ENCODE measurements at places on chromosomes 5 and 9. TPM values are rescaled to one million over a fixed set of nuclear protein-coding genes. Genes with fewer than 3 reads are reported as not detected.

GRCh38 chr5:35383041-35383440 lies 152.8 kb upstream of the PRLR start:
- DNase-seq, result no peak

GRCh38 chr5:57754616-57755015 lies 272.0 kb upstream of the ACTBL2 start:
- no peak for DNase-seq

DNA sequence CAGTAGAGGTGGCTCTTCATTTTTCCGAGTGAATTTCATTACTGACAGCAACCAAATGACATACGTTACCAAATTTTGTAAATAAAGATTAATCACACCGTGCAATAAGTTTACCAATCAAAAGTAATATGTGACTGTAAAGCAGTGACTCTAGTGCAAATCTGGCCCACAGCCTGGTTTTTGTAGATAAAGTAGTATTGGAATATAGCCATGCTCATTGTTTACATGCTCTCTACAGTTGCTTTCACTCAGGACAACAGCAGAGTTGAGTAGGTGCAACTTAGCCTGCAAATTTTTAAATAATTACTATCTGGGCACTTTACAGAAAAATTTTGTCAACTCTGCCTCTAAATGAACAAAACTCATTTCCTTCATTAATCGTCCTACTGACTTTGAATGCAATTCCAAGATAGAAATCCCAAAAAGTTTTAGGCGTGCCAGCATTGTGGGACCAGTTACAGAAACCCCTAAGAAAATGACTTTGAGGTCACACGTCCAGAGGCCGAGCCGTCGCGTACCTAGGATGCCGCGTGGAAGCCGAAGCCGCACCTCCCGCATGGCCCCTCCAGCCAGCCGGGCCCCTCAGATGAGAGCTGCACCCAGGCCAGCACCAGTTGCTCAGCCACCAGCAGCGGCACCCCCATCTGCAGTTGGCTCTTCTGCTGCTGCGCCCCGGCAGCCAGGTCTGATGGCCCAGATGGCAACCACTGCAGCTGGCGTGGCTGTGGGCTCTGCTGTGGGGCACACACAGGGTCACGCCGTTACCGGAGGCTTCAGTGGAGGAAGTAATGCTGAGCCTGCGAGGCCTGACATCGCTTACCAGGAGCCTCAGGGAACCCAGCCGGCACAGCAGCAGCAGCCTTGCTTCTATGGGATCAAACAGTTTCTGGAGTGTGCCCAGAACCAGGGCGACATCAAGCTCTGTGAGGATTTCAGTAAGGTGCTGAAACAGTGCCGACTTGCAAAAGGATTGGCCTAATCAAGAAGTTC lies 180.7 kb upstream of the TLE4 start:
- peak; percentile 21 for DNase-seq

- DNase-seq, result no peak
These were observed 136.1 kb downstream of the PAM start for GRCh38 chr5:102891175-102891574.

The DOCK2 gene
- 4.7 TPM for polyA plus RNA-seq

GRCh38 chr5:149363936-149364335 lies 6.1 kb downstream of the PCYOX1L start:
- no peak for DNase-seq

The PRRX2 gene
- 0.88 TPM for polyA plus RNA-seq

- no peak for DNase-seq
These were observed 45.8 kb downstream of the RAB3C start for GRCh38 chr5:58628626-58629025.

GRCh38 chr9:134725605-134725940 lies 84.0 kb downstream of the COL5A1 start:
- no peak for DNase-seq

- no peak for DNase-seq
These were observed 103.6 kb downstream of the CCDC192 start for GRCh38 chr5:127806776-127807175.

The FAM114A2 gene
- polyA plus RNA-seq, result 34.6 TPM

The EMB gene
- polyA plus RNA-seq, result 6.8 TPM

GRCh38 chr5:2105141-2105540 lies 222.4 kb upstream of the IRX4 start:
- DNase-seq, result no peak

- no peak for DNase-seq
These were observed 211.4 kb downstream of the KIAA0825 start for GRCh38 chr5:94407023-94407422.

GRCh38 chr5:67957374-67957773 lies 258.2 kb upstream of the PIK3R1 start:
- no peak for DNase-seq

The ASS1 gene
- polyA plus RNA-seq, result 12.2 TPM

- peak; percentile 90 for DNase-seq
These were observed at the start of gene RNF14 for GRCh38 chr5:141968914-141969608. RNF14 (plus strand) TSS chr5:141969105; CDS start chr5:141973589, 4,484 bp downstream.

DNA sequence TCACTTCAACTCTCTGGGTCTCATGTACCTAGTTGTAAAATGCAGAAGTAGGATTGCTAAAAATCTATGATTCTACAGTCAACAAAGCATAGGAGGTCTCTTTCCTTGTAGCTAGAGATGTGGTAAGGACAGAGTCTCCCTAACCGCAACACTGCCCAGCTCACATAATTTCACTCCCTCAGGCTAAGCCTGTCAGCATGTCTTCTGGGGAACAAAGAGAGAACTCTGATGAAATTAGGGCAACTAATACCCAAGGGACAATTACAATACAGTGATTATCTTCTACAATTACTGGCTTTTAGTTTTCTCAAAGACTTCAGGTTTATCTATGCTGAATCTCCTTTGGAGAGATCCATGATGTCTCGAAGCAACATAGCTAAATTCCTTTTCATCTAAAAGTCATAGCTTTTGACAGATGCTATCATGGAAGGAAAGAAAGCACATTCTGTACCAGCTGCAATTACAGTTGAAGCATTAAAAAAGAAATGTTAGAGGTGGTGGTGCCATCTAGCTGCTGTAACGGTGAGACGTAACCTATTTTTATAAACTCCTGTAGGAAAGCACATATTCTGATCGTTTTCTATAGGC lies 141.1 kb upstream of the TARS1 start:
- DNase-seq, result no peak

The LOX gene
- 34.2 TPM for polyA plus RNA-seq

GRCh38 chr9:113187929-113188595 lies 33.0 kb downstream of the FKBP15 start:
- no peak for DNase-seq

- DNase-seq, result no peak
These were observed at the start of gene RXFP3 for GRCh38 chr5:33936381-33937016. RXFP3 (plus strand) TSS chr5:33936386; CDS start chr5:33936741, 355 bp downstream.

DNA sequence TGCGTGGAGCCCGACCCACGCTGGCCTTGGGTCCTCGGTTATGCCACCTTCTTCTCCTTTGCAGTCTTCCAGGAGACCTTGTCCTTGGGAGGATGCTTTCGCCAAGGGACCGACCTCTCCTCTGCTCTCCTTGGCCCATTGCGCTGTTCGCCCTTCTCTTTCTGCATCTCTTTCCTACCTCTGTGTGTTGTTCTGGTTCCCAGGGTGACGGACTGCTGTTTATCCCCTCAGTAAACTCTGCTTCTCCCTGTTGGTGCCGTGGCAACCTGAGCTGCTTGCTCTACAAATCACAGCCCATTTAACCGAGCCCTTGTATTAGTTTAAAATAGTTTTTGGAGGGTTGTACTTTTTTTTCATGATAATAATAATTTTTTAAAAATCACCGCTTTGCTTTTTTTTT lies 97.9 kb downstream of the DAPK1 start:
- no peak for DNase-seq

DNA sequence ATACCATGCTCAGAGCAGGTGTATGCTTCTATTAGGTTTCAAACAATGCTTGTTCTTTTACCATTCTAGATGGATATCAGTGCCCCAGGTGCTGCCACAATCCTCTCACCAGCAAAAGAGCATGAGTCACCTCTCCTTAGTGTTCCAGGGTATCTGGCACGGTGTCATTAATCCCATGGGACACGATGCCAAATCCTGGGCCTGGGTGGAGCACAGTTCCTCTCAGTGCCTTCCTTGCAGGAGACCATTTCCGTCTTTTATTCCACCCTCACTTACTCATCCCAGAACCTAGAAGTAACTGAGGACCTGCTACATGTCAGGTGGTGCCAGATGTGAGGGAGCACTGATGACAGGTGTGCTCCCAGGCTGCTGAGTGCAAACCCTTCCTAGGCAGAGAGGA lies 1.3 kb upstream of the OR13J1 start:
- no peak for DNase-seq

The SOX30 gene
- polyA plus RNA-seq, result 0.14 TPM

- DNase-seq, result no peak
These were observed 226.8 kb downstream of the CETN3 start for GRCh38 chr5:90182726-90183125.

DNA sequence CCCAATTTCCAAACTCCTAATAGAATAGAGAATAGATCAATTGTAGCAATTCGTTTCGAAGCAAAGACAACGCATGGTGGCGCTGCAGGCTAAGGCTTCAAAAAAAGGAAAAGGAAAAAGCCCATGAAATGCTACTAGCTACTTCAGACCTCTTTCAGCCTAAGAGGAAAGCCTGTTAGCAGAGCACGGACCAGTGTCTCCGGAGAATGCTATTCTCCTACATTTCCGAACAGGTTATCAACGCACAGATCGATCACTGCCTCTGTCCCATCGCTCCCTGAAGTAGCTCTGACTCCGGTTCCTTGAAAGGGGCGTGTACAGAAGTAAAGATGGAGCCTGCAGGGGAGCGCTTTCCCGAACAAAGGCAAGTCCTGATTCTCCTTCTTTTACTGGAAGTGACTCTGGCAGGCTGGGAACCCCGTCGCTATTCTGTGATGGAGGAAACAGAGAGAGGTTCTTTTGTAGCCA lies at the start of gene PCDHB15:
Gene PCDHB15, plus strand, starts transcription at position 146 of the 468 bp plus-strand sequence. Its CDS starts 184 bp downstream, at position 330.
- DNase-seq, result no peak

- DNase-seq, result no peak
These were observed 34.1 kb downstream of the CRHBP start for GRCh38 chr5:76986825-76987526.

DNA sequence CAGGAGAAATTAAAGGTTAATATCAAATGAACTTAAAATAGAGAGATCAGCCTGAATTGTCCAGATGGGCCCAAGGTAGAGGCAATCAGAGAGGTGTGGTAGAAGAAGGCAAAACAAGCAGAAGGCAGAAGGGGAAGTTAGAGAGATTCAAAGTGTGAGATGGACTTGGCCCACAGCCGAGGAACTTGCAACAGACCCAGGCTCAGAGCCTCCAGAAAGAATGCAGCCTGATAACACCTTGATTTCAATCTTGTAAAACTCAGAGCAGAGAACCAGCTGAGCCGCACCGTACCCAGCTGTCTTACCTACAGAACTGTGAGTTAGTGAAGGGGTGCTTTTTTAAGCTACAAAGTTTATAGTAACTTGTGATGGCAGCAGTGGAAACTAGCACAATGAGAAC lies 190.9 kb downstream of the RFK start:
- DNase-seq, result no peak

DNA sequence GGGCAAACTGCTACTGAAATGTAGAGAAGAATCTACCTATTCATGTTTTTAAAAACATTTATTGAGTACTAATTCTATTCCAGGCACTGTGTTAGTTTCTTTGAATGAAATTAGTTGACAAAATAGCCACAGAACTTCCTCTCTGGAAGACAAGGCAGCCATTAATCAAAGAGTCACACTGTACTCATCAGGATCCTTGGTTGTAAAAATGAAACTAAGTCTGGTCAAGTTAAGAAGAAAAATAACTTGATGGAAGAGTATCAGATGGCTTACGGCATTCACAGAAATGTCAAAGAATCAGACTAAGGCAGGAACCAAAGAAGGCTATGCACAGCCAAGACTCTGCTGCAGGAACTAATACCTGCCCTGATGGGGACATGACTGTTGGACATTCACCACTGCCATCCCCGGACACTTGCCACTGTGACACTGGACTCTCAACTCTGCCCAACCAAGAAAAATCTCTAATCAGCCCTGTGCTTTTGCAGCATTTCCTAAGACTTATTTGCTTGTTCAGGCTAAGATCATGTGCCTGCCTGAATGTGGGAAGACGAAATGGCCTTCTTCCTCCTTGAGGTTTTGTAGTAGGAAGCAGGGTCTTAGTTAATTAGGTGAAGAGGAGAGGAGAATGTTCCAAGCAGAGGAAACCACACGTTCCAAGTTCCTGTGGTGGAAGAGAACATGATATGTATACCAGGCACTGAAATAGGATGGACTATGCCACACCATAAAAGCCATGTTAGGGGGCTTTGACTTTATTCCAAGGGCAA lies 23.3 kb upstream of the NDUFB6 start:
- DNase-seq, result no peak

The SNCAIP gene
- 14.2 TPM for polyA plus RNA-seq

The SMIM33 gene
- polyA plus RNA-seq, result not detected

The ARHGAP26 gene
- 15.5 TPM for polyA plus RNA-seq

DNA sequence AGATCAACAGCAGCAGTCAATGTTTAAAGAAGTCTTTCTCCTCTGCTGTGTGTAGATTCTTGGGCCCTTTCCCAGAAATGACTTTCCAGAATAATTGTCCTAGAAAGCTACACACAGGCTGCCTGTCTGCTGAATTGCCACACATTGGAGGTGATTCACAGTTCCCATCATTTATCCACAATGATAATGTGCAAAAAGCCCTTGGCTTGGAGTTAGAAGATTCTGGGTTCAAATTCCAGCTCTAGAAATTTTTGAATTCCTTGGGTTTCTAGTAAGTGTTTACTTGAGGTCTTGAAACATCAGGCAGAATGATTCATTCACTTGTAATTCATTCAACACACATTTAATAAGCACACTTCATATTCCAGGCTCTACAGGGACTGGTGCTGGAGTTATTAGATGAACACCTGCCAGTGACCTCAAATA lies 28.6 kb upstream of the EPB41L4B start:
- no peak for DNase-seq

The EFNA5 gene
- polyA plus RNA-seq, result 17.4 TPM

DNA sequence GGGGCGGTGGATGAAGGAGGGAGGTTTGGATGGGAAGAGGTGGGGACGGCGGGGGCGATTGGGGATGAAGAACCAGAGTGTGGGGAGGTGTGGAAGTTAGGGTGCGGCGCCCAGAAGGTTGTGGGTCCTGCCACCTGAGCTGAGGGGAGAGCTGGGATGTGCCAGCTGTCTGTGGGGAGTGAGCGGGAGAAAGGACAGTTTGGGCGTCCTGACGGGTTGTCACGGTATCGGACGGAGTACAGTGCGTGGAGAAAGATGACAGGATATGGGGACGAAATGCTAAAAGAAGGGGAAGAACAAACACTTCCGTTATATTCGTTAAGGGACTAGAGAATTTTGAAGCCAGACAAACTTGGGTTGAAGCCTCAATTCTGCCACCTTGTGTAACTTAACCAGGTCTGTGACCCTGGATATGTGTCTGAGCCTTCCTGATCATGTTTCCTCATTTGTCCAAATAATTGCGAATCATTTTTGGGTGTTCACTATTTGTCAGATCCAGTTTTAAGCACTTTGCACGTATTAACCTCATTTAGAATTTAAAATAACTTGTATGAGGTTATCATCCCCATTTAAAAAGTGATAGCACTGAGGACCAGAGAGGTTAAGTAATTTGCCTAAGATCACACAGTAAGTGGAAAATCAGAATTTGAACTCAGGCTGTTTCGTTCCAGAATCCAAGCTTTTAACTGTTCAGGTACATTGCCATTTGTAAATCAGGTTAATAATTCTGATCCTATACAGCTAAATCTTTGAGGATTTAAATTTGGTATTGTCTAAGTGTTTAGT lies 689 bp downstream of the CNTRL start:
- DNase-seq, result no peak

Data from right lung (tissue), 10 donors.